ENCODE measurements at places on chromosomes 3 and 15.

DNA sequence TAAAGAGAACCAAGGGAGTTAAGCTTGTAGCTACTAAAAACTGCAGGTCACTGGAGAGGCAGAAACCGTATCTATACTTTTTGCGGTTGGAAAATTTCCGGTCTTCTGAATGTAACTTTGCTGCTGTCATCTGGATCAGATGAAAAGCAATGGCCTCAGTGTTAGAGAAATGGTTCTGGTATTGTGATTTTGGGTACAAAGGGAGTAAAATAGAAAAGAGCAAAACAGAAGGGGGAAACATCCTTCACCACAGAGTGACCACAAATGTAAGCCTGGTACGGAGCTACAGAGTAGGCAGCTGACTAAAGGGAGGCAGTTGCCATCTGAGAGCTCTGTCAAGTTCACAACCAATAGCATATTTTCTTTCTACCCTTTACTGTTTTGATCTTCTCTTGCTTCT, 5.6 kb downstream of the CD96 start:
- DNase-seq, result peak; percentile 14

- DNase-seq, result peak; percentile 58
Measured at GRCh38 chr15:82045179-82045891, 483 bp downstream of the MEX3B start.

- DNase-seq, result no peak
Measured at GRCh38 chr3:159765860-159766294, 222.8 kb upstream of the IL12A start.

DNA sequence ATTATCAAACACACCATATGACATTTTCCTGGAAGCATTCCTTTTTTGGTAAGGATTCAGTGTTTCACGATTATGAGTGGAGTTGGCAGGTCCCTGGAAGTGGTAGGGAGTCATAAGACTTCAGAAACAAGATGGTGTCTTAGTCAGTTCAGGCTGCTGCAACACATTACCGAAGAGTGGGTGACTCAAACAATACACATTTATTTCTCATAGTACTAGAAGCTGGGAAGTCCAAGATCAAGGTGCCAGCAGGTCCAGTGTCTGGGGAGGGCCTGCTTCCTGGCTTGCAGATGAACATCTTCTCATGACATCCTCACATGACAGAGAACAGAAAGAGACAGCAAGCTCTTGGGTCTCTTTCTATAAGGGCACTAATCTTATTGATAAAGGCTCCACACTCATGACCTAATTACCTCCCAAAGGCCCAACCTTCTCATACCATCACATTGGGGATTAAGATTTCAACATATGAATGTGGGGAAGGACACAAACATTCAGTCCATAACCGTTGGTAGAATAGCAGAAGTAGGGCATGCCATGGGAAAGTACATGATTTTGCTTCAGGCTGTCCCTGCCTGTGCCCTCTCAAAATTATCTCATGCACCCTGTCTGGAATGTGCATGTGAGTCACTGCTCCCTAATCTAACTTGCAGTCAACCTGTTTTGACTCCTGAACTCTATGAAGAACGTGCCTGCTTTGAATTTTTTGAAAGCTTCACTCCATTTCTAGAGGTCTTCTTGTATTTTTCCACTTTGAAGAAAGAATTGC, 72.5 kb downstream of the GTPBP8 start:
- DNase-seq, result no peak

- DNase-seq, result peak; percentile 75
Measured at GRCh38 chr3:11272906-11273574, 843 bp downstream of the ATG7 start.

GRCh38 chr3:170598091-170598502, 12.2 kb upstream of the SLC7A14 start:
- DNase-seq, result no peak

GRCh38 chr3:29011441-29011840, 269.4 kb upstream of the RBMS3 start:
- DNase-seq, result no peak

- DNase-seq, result no peak
Measured at GRCh38 chr3:64717872-64718613, 30.2 kb upstream of the ADAMTS9 start.
